ENCODE measurements at places on chromosomes 3 and 15. TPM values are rescaled to one million over a fixed set of nuclear protein-coding genes. Genes with fewer than 3 reads are reported as not detected.

The GHSR gene
- not detected for total RNA-seq

The GOLGA8H gene
- not detected for total RNA-seq

The IQCF5 gene
- not detected for total RNA-seq

The CHRNA7 gene
- total RNA-seq: 2.0 TPM

GRCh38 chr15:40743921-40744814 lies 10.9 kb downstream of the RMDN3 start:
- no peak for DNase-seq

- no peak for DNase-seq
Measured at GRCh38 chr15:57854531-57854930, 148.0 kb downstream of the POLR2M start.

GRCh38 chr15:26017665-26018064 lies 154.5 kb upstream of the ATP10A start:
- DNase-seq: no peak

DNA sequence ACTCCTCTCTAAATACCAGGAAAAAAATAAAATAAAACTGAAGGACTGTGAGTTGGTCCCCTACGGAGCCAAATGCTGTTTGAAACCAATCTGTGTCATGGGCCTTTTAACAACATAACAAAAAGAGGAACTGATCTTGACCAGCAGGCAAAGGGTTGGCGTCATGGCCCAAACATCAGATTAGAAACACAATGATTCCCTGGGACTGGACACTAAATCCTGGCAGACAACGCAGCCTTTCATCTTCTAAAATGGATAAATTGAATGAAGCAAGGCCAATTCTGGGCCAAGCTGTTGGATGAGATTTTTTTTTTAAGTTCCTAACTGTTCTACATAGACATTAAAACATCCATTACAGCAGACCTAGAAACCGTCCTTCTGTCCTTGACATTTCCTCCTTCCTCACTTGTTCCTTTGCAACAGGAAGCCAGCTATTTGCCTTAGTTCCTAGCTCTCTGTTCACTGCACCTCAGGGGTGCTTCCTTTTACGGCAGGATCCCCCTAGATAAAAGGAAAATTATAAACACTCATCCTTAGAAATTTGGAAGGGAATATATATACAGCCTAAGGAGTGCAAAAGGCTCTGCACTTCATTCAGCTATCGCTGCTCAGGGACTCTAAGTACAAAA lies 21.6 kb upstream of the TAFA4 start:
- DNase-seq: no peak

GRCh38 chr15:81225161-81225671 lies 28.5 kb downstream of the IL16 start:
- DNase-seq: no peak
